Cerebellar cortex (tissue), 1 donor: ENCODE measurements at places on chromosomes 2 and 18.

DNA sequence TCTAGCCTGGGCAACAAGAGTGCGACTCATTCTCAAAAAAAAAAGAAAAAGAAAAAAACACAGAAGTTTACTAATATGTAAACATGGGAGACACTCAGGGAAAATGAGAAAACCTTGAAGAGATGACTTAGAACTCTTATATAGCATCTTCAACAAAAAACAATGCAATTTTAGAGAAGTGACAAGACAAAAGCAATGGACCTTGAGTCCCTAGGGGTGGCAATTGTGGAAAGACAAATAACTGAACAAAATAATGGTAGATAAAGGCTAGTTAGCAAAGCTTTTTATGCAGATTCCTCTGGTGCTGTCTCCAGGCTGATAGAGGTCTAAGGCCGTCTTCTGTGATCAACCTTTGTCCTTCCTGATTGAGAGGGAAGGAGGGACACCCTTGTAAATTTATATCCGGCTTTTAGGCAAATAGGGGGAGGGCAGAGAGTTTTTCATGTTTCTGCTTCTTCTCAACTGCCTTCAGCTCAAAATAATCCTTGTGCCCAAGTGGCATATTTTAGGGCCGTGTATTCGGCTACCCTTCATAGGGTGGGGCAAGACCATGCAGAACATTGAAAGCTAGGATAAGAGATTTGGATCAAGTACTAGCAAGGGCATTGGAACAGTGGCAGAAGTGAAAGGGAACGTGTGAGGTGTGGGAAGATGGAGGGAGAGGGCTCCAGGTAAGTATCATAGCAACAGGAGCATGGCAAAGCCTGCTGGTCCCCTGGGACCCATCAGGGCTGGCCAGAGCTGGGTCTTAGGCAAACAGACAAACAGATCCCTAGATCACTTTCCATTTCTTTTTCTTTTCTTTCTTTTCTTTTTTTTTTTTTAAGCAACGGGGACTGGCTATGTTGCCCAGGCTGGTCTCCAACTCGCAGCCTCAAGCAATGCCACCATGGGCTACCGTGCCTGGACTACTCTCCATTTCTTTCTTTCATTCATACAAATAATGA is 116.2 kb upstream of the STPG4 start:
- no peak for DNase-seq

- DNase-seq, result no peak
Observed at GRCh38 chr2:85756822-85757435, 3.1 kb downstream of the ATOH8 start.

- DNase-seq, result no peak
Observed at GRCh38 chr2:192978395-192978794, 783.7 kb upstream of the TMEFF2 start.

- no peak for DNase-seq
Observed at GRCh38 chr2:98710734-98711133, 20.2 kb downstream of the MGAT4A start.

- no peak for DNase-seq
Observed at GRCh38 chr2:37575780-37576179, 95.7 kb downstream of the CDC42EP3 start.
